ENCODE measurements at places on chromosomes 6 and 20. TPM values are rescaled to one million over a fixed set of nuclear protein-coding genes. Genes with fewer than 3 reads are reported as not detected.

OOEP gene
- total RNA-seq: not detected

LPIN3 gene
- total RNA-seq: 49.8 TPM

- no peak for DNase-seq
Observed at GRCh38 chr6:148997865-148998264, 251.0 kb downstream of the UST start.

DNA sequence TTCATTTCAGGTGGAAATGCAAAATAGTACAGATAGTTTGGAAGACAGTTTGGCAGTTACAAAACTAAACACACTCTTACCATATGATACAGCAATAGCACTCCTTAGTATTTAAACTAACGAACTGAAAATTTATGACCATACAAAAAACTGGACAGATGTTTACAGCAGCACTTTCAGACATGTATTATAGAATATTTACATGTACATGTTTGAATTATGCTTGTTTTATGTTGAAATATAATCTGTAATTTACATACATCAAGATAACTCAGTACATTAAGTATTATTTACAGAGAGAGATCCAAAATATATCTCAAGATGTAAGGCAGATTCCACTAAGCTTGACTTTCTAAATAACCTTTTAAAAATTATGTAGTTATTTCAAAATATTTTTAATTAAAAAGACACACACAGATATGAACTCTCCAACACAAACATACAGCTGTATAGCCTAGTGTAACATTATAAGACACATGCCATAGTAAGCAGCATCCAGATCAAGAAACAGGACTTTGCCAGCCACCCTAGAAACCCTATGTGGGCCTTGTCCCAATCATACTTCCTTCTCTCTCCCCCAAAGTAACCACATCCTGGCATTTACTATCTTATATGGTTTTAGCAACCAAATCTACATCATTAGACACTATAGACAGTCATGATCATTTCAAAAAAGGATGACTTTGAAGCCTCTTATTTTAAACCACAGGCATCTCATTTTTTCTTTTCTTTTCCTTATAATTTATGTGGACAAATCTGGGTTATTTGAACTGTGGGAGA lies 82.2 kb downstream of the MAN1A1 start:
- no peak for DNase-seq

DNA sequence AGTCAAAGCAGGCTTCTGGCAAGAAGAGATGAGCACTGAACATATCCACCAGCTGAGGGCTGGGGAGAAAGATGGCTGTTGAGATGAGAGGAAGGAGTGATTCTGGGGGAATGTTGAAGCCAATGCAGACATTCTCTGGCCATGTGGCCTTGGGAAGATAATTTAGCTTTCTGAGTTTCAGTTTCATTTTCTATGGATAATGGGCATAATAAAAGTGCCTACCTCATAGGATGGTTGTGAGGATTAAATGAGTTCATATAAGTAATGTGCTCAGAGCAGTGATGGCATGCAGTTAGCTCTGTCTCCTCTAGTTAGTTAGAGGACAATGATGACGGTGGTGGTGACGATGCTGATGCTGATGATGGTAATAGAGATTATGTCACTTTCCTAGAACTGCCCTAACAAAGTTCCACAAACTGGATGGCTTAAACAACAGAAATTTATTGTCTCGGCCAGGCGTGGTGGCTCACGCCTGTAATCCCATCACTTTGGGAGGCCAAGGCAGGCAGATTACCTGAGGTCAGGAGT lies 18.5 kb upstream of the KCNK5 start:
- DNase-seq: no peak

GRCh38 chr6:30554404-30554803 lies 1.9 kb downstream of the GNL1 start:
- no peak for DNase-seq

All from mesenteric fat pad (tissue), 1 donor.